Occipital lobe (tissue), 3 donors: ENCODE measurements at places on chromosomes 5 and 9.

DNA sequence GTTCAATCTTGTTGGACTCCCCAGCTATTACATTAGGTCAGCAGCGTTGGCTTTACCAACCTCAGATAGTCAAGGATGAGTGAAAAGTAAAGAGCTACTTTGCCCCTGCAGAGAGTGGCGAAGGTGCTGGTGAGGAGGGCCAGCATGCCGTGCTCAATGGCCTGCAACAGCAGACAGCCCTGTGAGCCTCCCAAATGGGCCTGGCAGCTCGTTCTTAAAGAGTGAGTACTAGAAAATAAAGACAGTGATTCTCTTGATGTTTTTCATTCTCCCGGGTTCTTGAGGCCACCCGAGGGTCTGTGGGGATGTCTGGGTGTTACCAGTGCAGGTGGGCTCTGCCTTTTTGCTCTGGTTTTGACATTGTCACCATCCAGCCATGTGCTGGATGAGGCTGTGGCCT, 16.2 kb downstream of the GADD45G start:
- DNase-seq, result no peak

DNA sequence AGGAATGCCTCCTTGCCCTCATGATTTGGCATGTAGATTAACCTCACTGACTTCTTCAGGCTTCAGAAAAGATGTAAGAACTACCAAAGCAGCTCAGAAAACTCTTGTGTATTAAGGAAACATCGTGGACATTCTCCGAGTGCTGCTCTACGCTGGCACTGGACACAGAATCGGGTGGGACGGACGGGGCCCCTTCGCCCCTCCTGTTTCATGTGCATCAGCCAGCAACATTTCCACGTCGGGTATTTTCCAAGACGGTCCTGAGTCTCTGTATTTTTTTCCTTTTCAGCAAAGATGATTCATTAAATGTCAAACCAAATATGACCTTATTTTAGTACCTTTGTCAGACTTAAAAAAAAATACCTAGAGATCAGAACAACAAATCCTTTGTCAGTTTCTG, 583.6 kb downstream of the CCDC171 start:
- no peak for DNase-seq

GRCh38 chr5:111746791-111747190, 10.2 kb downstream of the NREP start:
- DNase-seq, result no peak

DNA sequence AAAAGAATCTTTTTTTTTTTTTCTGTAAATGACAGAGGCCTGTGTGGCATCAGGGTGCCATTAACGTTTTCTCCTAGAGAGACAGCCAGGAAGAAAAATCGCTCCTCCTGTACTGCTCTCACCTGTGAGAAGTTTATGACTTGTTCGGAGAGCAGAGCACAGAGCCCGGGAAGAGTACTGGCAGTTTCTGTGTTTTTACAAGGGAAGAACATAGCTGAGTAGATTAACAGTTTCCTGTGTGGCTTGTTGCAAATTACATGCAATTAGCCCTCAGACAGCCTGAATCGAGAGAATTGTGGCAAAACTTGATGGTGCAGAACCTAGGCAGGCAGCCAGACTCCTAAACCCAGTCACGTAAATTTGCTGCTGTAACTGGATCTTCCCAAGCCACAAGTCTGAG, 32.1 kb downstream of the PRKACG start:
- DNase-seq, result no peak

GRCh38 chr5:67115246-67115645, 81.4 kb downstream of the CD180 start:
- DNase-seq, result no peak

DNA sequence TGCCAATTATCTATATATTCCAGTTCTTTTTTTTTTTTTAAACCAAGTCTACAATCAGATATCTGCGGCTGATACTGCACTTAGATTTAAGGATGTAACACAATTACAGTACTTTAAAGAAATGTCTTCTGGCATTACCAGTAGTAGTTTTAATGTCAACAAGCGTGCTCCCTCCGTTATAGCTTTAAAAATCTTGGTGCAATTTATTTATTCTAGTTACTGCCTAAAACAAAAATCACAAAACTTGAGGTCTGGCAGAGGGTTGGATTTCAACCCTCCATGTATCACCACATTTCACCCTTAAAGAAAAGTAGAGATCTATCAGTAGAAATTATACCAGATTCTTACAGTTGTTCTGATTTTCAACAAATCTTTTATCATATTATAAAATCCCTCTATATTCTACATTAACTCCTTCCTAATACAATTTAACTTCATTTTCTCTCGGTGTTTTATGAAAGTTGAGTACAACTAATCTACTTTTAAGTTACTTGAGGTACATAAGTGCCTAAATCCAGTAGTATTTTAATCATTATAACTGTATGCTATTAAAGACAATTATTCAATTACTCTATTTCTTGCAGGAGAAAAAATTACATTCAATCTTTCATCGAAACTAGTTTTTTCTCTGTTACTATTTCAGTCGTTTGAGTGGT, 2.0 kb upstream of the RICTOR start:
- DNase-seq, result no peak

GRCh38 chr5:180133060-180133459, 61.5 kb upstream of the RNF130 start:
- DNase-seq, result no peak

DNA sequence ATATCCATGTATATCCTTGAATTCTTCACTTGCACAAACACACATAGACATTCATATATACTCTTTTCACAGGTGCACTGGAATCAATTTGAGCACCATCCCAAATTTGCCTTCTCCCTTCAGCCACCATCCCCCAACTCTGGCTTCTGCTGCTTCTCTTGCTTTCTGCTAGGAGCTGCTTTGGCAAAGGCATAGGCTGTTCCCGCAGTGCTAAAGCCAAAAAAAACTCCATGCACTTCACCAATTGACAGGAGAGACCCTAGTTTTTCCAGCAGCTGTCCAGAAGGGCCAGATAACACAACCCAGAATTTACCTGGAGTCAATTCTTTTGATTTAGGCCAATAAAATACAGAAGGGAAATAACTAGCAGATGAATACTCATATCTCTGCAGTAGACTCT, 251.3 kb downstream of the NR2F1-AS1 start:
- peak; percentile 4 for DNase-seq

GRCh38 chr5:16787278-16787677, 148.8 kb downstream of the MYO10 start:
- no peak for DNase-seq

DNA sequence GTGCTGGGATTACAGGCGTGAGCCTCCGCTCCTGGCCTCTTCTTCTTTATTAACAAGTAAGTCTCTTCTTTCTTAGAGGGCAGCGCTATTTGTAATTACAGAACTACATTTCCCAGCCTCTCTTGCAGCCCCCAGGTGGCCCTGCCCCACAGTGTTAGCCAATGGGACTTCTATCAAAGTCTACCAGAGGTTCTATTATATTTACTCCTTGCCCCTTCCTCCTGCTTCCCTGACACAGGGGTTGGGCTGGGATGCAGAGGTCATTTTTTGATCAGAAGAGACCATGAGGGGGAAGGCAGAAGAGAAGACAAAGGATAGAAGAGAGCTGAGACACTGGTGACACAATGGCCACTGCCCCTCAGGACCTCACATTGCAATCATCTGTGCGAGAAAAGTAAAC, 224.2 kb downstream of the SYK start:
- DNase-seq, result no peak

GRCh38 chr5:159888860-159889259, 27.4 kb upstream of the ADRA1B start:
- no peak for DNase-seq

- no peak for DNase-seq
Observed at GRCh38 chr5:168734119-168734518, 155.0 kb upstream of the PANK3 start.

GRCh38 chr5:175697846-175698245, 40.0 kb downstream of the HRH2 start:
- DNase-seq, result no peak

DNA sequence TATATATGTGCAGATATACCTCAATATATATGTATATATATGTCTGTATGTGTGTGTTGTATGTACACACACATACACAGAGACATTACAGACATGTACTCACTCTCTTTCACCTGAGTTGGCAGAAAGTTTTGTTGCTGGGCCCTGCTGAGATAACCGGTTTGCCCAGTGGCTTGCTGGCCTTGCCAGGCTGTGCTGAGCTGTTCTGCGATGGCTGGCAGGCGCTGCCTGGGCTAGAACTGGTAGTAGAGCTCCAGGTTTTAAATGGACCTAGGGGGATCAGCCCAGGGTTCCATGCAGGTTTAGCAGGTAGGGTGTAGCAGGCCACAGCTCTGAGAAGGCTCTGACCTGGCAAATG, 394.3 kb downstream of the GADD45G start:
- no peak for DNase-seq

DNA sequence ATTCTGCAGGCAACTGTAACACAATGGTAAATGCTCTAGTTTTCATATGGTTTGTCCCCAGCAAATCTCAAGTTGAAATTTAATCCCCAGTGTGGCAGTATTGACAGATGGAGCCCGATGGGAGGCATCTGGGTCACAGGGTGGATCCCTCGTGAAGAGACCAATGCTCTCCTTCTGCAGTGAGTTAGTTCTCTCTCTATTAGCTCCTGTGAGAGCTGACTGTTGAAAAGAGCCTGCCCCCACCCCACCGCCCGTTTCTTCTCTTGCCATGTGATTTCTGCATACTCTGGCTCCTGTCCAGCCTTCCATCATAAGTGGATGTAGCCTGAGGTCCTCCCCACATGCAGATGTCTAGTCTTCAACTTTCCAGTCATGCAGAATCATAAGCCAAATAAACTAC, 27.0 kb downstream of the IARS1 start:
- no peak for DNase-seq
